D721Med (cell line): ENCODE measurements at places on chromosomes 3 and 15.

DNA sequence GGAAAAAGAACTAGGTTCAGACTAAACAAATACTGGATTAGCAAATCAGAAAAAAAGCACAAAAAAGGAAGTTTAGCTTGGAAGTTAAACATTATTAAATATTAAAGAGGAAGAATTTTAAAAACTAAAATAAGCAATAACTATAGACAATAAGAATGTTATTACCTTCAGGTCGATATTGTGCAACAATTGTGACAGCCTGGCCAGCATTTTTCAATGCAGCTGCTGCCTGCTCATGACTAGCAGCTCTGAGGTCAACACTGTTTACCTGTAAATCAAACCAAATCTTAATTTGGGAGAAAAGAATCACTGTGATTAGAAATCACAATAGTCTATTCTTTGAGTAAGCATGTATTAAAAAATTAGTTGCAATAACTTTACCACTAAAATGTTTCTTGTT lies 75.1 kb upstream of the MELTF start:
- DNase-seq = no peak

DNA sequence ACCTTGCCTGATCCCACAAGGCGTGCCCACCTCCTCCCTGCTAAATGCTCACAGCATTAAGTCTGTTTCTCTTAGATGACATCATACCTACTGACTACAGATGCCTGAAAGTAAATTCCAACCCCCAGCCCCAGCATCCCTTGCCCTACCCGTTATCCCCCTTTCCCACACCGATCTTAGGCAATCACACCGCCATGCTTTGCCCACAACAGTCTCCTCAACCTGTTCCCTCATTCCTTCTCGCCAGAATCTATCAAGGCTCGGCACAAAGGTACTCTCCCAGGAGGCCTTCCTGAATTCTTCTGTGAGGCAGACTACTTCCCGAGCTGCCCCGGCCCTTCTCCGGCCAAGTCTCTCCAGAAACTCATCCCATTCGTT lies 789 bp upstream of the SEC61A1 start:
- DNase-seq = no peak

DNA sequence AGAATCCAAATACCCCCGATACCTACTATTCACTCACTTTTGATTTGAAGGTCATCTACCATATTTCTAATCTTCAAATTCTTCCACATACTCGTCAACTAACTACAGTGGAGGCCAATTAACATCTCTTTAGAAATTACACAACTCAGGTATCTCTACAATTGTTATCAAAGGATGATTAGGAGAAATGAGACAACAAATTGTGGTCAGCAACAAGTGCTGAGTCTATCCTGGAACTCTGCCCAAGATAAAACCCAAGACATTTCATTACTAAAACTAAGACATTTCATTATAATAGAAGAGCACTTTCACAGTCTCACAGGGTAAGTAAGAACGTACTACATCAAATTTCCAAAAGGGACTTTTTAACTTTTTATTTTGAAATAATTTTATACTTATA lies 100.0 kb downstream of the TBC1D5 start:
- DNase-seq = no peak

GRCh38 chr3:9697892-9698291 lies 5.7 kb upstream of the CPNE9 start:
- no peak for DNase-seq

DNA sequence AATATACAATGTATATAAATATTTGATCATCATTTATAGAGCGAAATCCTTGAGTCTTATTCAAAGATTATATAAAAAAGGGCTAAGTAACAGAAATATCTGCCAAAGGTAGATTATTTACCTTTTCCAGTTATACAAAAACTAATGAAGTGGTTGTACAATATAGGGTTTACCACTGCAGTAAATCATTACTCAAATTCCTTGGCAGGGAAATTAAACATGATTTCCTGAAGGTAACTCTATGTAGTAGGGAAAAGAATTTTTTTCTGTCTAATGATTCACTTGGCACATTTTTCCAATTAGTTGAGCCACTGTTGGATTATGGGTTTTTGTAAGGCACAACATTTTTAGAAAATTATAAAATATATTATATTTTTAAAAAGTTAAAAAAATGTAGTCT lies 129.6 kb downstream of the NR2F2 start:
- no peak for DNase-seq

DNA sequence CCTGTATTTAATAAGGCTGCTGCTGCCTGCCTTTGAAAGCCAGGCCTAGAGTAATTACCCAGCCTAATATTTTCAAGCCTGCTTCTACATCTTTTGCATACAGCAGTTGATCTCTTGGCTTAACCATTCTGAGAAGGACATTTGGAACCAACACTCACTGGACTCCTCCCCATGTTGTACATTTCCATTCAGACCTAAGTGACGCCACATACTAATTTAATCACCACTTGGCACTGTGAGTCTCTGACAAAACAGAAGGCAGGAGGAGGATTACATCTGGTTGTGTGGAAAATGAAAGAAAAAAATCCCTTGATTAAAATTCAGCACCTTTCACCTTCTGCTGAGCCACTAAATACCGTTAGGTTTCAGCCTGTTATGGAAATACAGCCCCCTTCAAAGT lies 102.2 kb upstream of the ARRDC4 start:
- DNase-seq = no peak

- DNase-seq = no peak
Measured at GRCh38 chr3:169362301-169362700, 301.2 kb downstream of the MECOM start.

GRCh38 chr3:133691273-133692107 lies 29.7 kb upstream of the TOPBP1 start:
- no peak for DNase-seq

DNA sequence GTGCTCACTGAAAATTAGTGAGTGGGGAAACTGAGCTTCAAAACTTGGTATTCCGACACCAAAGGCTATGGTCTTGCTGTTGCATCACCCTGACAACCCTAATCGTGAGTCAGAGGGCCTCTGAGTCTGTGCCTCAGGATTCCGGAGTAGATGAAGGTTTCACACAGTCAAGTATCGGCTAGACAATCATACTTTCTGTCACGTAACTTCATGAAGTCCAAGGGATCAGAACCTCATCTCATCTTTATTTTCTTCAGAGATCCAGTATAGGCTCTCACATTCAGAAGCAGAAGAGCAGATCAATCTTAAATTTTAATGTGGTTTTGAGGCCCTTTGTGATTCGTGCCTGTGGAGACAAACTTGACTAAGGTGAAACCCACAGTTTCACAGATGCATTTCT lies 26.1 kb upstream of the NECTIN3 start:
- no peak for DNase-seq
